ENCODE measurements at places on chromosomes 12 and 14. TPM values are rescaled to one million over a fixed set of nuclear protein-coding genes. Genes with fewer than 3 reads are reported as not detected.

IFNG-AS1 gene
- not detected for total RNA-seq

KITLG gene
- total RNA-seq = 98.4 TPM

DNA sequence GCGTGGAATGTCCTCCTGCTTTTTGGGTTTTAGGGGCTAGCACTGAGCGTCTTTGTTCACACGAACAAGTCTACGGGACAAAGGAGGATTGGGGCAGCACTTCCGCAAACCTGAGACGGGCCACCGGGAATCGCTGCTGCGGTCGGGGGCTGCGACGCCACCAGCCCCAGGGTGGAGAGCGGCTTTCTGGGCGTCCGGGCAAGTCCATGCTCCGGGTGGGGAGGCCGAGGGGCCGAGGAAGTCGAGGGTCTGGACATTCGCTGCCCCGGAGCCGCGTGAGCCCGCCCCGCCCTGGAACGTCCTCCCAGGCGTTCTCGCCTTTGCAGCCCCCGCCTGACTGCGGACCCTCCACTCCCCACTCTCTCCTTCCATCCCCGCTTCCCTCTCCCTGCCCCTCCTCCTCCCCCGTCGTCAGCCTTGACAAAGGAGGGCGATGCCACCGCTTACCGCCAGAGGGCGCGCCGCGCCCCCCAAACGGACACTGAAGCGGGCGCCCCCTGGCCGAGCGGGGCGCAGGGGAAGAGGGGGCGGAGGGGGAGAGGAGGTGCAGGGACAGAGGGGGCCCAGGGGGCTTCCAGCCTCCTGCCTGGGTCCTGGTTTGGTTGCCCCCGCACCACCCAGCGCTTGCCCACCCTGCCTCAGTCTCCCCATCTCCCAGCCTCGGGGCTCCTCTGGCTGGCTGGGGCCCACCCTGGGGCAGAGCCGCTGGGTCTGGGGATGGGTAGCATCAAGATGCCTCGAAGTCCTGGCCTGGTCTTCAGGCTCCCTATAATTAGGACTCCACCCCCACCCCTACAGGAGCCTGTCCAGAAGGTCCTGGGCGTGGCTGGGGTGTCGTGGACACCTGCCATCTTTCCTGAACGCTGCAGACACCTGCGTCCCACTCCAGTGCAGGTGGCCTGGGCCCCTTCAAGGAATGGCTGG lies 39.1 kb upstream of the INF2 start:
- H3K4me1 ChIP-seq = no peaks in the 10 kb centered on the region
- peak overlapping the region; percentile 72 for H3K4me3 ChIP-seq
- H3K27ac ChIP-seq = no peak overlapping the region
- no peaks in the 10 kb centered on the region for H3K36me3 ChIP-seq
- no peaks in the 10 kb centered on the region for H3K27me3 ChIP-seq

DNA sequence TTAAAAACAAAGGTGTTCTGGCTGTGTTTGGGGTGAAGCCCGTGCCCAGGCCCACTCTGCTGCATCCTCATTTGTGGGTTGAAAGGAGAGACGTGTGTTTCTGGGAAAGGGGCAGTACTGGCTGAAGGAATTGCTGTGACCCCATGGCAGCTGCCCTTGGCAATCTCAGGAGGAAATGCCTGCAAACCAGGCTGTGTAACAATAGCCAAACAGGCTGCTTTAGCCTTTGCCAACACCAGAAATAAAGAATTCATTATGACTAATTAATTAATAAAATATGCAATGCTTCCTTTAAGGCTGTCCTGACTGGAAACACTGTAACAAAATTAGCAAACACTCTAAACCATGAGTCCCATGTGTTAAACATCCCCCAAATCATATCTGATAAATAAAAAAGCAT lies 53.0 kb upstream of the KRR1 start:
- H3K4me1 ChIP-seq = peaks cover 17% of the 10 kb centered on the region
- H3K36me3 ChIP-seq = no peaks in the 10 kb centered on the region
- H3K4me3 ChIP-seq = no peak overlapping the region
- H3K27ac ChIP-seq = no peak overlapping the region
- peak; percentile 57 for DNase-seq

POLE2 gene
- total RNA-seq = 5.5 TPM

- H3K27ac ChIP-seq = no peak overlapping the region
- peak; percentile 76 for DNase-seq
- H3K36me3 ChIP-seq = no peaks in the 10 kb centered on the region
These were observed 45.2 kb upstream of the C14orf132 start for GRCh38 chr14:95993768-95994592.

- H3K4me1 ChIP-seq = no peaks in the 10 kb centered on the region
- no peaks in the 10 kb centered on the region for H3K36me3 ChIP-seq
- DNase-seq = no peak
- H3K27ac ChIP-seq = no peak overlapping the region
- H3K4me3 ChIP-seq = no peak overlapping the region
- H3K27me3 ChIP-seq = peaks cover 5% of the 10 kb centered on the region
These were observed 56.1 kb downstream of the SLC35F4 start for GRCh38 chr14:57809808-57810207.

- H3K27me3 ChIP-seq = no peaks in the 10 kb centered on the region
- H3K4me1 ChIP-seq = no peaks in the 10 kb centered on the region
- H3K4me3 ChIP-seq = no peak overlapping the region
- peak; percentile 50 for DNase-seq
- no peak overlapping the region for H3K27ac ChIP-seq
- no peaks in the 10 kb centered on the region for H3K36me3 ChIP-seq
These were observed 84.1 kb upstream of the RESF1 start for GRCh38 chr12:31874961-31875608.

GRCh38 chr12:120211904-120212283 lies 11.0 kb upstream of the RPLP0 start:
- DNase-seq = no peak
- H3K36me3 ChIP-seq = peaks cover 47% of the 10 kb centered on the region
- no peak overlapping the region for H3K27ac ChIP-seq
- H3K27me3 ChIP-seq = no peaks in the 10 kb centered on the region

DNA sequence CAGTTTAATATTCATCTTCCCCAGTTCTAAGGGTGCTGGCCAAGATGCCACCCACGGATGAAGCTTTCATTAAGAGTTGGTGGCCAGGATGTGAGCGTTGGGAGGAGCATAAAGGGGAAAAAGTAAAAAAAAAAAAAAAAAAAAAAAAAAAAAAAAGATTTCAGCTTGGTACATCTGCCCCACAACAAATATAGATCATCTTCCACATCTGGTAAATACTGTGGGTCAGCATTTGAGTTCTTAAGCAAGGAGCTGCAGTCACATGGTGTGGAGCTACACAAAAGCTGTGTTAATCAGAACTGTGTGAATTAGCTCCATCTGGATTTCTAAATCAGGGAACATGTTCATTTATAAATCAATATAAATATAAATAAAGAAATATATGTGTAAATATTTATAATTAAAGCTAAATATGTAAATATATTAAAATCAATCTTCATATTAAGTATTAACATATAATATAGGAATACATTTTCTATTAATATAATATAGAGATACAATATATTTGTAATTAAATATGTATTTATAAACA lies 262.3 kb downstream of the NUAK1 start:
- H3K4me1 ChIP-seq = peaks cover 5% of the 10 kb centered on the region
- no peak overlapping the region for H3K4me3 ChIP-seq
- DNase-seq = peak; percentile 59
- H3K27ac ChIP-seq = no peak overlapping the region
- H3K27me3 ChIP-seq = no peaks in the 10 kb centered on the region

CLEC4C gene
- total RNA-seq = not detected

DNA sequence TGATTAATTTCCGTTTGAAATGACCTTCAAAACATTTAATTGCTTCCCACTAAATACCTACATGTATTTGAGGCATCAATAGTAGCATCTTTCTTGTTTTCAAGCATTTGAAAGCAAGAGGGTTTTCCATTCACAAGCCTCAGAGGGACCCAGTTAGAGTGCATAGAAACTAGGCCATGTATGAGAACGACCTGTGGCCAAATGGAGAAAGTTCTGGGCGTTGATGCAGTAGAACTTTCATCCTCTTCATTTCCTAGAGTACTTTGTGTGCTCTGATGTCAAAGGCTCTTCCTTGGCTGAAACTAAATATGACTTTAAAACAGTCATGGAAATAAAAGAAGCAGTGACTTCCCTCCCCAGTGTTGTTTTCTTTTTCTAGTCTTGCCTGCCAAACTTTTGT lies 944 bp upstream of the DHRS7 start:
- peak overlapping the region; percentile 87 for H3K4me3 ChIP-seq
- H3K27me3 ChIP-seq = no peaks in the 10 kb centered on the region
- DNase-seq = peak; percentile 4
- H3K4me1 ChIP-seq = peaks cover 21% of the 10 kb centered on the region
- no peaks in the 10 kb centered on the region for H3K36me3 ChIP-seq
- no peak overlapping the region for H3K27ac ChIP-seq
